ENCODE measurements at places on chromosomes 1 and 21. TPM values are rescaled to one million over a fixed set of nuclear protein-coding genes. Genes with fewer than 3 reads are reported as not detected.

DNA sequence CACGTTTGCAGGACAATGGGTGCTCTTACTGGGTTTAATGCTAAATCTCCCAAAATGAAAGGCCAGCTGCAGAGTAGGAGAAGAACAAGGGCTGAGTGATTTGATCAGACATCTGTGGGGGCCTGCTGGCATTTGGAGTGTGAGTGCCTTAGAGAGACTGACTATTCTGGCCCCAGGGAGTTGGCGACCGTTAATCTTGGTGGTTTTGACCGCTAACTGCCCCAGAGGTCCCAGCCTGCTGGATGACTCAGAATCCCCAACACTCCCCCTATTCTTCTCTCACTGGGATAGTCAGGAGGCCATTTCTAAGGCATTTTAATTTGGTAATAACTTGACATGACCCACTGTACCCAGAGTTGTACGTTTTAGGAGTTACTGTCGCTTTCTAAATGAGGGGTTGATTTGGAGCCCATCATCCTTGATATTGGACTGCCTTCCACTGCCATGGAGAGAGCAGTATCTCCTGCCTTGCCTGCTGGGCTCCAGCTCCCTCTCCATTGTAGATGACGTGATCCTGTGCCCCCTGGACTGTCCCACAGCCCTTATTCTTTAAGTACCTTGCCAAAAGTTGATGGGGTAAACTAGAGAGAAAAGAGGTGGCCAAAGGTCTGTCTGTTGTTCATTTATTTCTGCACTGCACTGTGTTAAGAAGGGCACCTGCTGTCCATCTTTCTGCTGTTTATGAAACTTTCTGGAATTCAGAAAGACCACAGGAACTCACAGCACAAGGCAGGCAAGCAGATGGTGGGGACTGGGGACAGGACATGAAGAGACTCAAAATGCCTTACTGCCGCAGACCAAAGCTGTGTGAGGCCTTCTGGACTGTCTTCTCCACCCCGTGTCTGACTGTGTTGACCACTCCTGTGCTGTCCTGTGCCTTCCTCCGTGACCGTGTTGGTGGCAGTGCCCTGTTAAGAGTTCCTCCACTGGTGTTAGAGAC is 98.2 kb upstream of the ARTN start:
- DNase-seq, result no peak

- no peak for DNase-seq
Observed at GRCh38 chr1:53046930-53047329, 15.1 kb upstream of the PODN start.

C1orf122 gene
- 16.4 TPM for total RNA-seq

- DNase-seq, result peak; percentile 47
Observed at GRCh38 chr1:235329139-235329902, 951 bp downstream of the GGPS1 start.

GRCh38 chr1:162329826-162330225 is 46.8 kb downstream of the SPATA46 start:
- no peak for DNase-seq

LMOD1 gene
- not detected for total RNA-seq

- DNase-seq, result no peak
Observed at GRCh38 chr1:201791051-201791778, 37.7 kb upstream of the IPO9 start.

DNA sequence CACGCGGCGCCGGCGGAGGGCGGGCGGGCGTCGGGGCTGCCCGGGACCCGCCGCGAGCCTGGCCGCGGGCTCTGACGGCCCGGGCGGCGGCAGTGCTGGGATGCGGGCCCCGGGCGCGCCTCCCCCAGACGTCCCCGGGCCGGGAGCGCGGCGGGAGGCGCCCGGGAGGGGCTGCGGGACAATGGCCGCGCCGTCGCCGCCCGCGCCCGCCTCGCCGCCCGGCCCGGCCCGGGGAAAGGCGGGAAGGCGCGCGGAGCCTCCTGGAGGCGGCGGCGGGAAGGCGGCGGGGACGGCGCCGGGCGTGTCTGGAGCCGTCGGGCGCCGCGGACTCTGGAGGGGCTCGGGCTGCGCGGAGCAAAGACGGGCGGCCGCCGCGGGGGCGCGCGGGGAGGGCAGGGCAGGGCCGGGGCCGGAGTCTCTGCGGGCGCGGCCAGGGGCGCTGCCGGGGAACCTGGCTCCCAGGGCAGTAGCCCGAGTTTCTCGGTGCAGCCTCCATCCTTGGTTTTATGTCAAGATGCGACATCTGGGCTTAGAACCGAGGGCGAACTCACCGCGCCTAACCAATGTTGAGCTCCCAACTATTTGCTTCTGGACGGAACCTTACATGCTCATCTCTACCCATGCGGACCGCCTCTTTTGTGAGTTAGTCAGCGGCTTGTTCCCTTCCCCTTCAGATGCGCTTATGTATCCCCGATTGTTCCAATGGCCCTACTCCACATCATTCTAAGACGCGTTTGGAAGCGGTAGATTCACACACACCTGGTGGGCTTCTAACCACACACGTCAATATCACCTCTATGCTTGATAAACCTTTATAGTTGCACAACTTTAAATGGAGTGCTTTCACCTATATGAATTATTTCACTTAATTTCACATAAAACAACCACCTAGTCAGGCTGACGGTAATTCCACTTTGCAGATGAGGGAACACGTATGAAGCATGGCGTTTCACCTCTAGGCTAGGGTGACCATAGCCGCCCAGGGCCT is 651 bp downstream of the ZBTB8A start:
- DNase-seq, result no peak
